ENCODE measurements at places on chromosomes 16 and 17.
A peak's percentile ranks its signal among the peaks of the same experiment; 100 is the strongest.

DNA sequence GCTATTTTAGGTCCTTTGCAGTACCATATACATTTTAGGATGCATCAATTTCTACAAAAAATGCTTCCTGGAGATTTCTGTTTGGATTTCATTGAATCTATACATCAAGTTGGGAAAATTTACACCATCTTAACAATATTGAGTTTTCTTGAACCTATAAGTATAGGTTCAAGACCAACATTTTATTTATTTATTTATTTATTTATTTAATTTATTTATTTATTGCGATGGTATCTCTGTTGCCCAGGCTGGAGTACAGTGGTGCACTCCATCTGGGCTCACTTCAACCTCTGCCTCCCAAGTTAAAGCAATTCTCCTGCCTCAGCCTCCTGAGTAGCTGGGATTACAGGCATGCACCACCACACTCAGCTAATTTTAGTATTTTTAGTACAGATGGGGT is 125.0 kb upstream of the HS3ST2 start:
- no peak for DNase-seq

- no peak for DNase-seq
Measured at GRCh38 chr17:14113137-14113536, 43.8 kb downstream of the COX10 start.

DNA sequence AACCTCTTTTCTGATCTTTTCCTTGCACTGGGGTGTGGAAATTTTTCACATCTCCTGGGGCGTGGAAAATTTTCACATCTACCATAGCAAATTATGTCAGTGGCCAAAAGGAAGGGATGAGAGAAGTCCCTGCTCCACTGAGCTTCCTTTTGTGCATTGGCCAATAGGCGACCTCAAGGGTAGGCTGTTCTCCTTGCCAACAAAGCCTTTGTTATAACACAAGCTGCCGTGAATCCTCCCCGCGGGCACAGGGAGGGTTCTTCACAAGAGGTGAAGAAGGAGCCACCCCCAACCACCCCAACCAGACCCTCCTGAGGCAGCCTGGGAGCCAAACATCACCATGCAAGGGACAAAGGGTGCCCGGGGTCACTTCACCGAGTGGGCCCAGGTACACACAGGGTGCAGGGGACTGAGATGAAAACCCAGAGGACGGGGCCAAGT is 6.5 kb downstream of the SLC5A11 start:
- DNase-seq = no peak

DNA sequence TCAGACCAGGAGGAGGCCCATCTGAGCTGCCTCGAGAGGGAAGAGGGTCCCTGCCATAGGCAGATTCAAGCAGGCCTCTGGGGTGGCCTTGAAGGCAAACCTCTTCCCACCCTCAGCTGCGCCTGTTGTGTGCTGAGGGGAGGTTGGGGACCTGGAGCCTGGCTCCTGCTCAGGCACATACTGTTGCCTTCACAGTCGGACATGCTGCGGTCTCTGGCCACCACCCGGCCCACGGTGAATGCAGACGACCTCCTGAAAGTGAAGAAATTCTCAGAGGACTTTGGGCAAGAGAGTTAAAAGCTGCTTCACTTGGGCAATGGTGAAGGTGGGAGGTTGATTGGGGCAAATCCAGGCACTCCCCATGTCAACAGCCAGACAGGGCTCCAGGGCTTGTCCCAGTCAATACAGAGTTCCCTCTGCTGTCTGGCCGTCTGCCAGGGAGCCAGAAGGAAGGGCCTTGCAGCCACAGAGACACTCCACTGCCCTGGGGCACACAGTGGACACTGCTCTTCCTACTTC is 6.3 kb downstream of the PDF start:
- DNase-seq = peak; percentile 73

GRCh38 chr16:84851192-84852127 is 31.7 kb downstream of the CRISPLD2 start:
- no peak for DNase-seq

GRCh38 chr16:20897253-20897897 is 2.8 kb downstream of the DCUN1D3 start:
- peak; percentile 75 for DNase-seq

DNA sequence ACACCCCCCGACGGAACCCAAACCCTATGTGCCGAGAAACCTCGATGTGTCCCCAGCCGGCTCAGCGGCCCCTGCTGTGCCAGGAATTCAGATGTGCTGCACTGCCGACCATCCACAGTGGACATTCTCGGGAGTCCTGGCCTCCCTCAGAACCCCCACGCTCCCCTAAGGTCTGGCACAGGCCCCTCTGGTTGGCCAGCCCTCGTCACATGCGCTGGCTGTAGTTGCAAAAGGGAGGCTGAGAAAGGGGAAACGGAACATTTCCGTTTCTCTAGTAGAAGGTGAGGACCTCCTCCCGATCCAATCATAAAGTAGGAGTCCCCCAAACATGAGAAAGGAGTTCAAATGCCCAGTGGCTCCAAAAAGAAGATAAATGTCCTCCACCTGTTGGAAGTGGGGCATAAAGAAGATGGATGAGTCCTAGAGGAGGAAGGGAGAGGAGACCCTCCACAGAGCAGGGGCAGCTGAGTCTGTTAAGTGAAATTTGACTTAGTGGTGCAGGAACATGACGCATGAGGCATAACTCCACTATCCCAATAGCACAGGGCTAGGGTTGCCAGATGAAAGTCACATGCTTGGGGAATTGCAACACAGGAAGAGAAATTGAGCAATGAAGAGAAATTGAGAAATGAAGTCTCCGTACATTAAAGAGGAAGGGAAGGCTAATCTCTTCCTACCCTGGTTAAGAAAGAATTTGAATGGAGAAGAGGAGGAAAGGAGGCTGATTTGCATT is 49.3 kb upstream of the WSB1 start:
- DNase-seq = peak; percentile 96

Data from inflammatory macrophage (primary cell).